CD8-positive, alpha-beta T cell (primary cell): ENCODE measurements at places on chromosomes 4 and X.

DNA sequence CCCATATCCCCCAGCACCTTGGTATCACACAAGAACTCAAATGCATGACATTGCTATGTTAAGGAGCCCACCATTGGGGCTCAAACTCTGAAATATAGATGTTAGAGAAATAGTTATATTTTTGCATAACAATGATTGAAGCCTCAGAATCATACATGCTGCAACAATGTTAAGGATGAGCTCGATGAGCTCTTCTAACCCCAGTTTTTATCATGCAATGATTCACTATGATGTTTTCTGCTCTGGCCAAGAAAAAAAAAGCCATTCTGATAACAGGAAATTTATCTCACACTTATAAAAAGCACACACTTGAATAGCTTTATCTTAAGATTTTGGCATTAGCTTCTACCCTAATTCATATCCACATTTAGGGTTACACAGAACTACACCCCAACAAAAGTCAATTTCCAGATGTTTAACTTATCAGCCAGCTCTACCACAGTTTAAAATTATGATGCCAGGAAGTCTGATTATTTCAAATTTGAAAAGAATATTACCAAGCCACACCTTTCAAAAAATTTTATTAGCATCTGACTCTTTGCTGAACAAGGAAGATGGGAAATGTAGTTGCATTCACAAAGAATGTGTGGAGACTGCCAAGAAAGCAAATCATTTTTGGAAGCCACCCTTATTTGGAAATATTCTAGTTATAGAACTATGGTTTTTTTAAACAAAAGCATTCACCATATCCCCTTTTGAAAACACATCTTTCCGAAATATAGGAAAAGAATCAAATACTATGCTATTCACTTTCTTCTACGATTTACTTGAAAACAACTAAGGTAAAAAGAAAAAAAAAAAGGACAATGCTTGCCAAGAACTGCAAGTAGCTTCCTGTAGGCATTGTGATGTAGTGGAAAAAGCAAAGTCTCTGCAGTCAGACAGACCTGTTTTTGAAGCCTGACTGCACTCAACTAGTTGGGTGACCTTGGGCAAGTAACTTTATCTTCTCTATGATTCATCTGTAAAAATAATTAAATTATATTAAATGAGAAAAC, 100.8 kb upstream of the PLS3 start:
- DNase-seq, result no peak

GRCh38 chr4:143700046-143700415, 444 bp downstream of the FREM3 start:
- DNase-seq, result no peak

GRCh38 chr4:61605984-61606383, 405.9 kb downstream of the ADGRL3 start:
- DNase-seq, result no peak

GRCh38 chr4:146998157-146998556, 52.5 kb upstream of the TTC29 start:
- DNase-seq, result no peak

DNA sequence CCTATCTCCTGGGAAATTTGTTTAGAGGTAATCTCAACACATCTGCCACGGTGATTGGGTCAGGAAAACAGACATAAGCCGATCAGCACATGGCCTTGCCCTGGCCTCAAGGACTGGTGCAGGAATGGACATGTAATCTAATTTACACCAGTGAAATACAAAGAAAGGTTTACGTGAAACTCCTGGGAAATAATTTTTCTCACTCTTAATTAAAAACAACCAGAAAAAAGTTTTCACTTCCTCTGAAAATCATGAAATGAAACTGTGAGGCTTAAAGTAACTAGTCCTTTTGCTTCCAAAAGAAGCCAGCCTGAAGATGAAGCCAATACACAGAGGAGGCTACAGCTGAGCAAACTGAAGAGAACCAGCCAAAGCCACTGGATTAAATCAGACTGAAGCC, 154.1 kb upstream of the FAM241A start:
- no peak for DNase-seq
